ENCODE measurements at places on chromosomes 5 and 9.
A peak's percentile ranks its signal among the peaks of the same experiment; 100 is the strongest.

DNA sequence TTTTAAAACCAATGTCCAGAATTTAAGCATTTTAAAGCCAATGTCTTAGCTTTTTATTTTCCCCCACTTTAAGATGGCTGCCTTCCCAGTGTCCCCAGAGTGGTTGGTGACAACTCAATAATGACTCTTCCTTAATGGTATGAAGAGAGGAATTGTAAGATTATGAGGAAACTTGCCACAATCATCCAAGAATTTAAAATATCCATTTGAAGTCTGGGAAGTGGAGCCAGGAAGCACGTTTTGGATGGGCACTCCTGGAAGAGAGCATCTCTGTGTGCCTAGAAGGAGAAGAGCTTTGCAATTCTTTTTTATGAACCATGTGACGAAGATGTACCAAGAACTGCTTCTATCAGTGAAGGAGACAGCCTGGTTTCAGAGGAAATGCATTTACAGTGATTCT lies 11.3 kb upstream of the IGFBPL1 start:
- DNase-seq = no peak

GRCh38 chr9:31542384-31543055 lies 841.9 kb upstream of the ACO1 start:
- DNase-seq = no peak

GRCh38 chr9:134545215-134545542 lies 96.4 kb upstream of the COL5A1 start:
- no peak for DNase-seq

DNA sequence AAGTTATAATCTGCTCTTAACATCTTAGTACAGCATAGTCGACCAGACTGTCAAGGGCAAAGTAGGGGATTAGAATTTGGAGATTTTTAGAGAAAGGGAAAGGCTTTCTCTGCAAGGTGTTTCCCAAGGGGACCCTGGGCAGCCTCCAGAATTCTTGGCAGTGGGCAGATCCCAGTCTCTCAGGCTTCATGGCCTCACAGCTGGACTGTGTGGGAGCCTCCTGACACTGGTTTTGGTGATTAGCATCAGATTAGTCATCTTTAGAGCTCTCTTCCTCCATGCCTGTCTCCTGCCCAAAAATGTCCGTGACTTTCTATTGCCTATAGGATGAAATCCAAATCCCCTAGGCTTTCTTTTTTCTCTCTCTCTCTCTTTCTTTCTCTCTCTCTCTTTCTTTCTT lies 370.7 kb downstream of the ZSWIM6 start:
- DNase-seq = no peak

GRCh38 chr5:158511454-158511853 lies 588.3 kb downstream of the EBF1 start:
- no peak for DNase-seq

DNA sequence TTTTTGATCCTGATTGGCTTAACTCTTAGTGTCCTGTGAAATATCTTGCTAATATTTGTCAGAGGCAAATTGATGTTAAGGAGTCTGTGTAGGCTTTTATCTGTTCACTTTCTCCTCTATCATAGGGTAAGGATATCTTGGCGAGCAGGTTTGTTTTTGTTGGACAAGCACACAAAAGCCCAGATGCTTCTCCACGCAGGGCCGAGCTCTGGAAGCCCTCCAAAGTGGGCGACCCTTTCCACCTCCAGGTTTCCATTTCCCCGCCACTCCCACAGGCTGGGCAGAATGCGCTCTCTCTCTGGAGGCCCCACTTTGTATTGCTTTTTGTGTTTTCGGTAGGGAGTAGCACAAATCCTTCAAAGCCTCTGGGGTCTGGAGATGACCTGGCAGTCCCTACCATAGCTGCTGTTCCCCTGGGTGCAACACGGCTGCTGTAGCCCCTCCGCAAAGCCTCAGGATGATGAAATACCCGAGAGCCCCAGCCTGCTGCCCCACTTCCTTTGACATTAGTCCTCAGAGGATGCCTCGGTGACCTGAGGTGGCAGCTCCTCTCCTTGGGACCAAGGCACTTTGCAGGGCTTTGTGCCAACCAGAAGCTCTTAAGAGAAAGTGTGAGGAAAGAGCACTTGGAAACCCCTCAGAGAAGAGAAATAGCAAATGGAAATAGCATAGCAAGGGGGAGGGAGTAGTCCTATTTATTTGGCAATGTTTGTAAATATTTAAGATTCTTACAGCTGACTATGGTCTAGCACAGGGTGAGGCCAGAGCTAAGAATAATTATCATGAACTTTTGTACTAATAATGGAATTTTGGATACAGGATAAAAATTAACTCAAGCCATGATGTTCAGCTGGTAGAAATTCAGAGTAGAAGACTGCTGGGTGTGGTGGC lies 122.8 kb downstream of the ARHGEF28 start:
- DNase-seq = no peak

- no peak for DNase-seq
These were observed 380.2 kb downstream of the CDH10 start for GRCh38 chr5:24264547-24264946.

- no peak for DNase-seq
These were observed 41.4 kb upstream of the FAT2 start for GRCh38 chr5:151632524-151632923.

GRCh38 chr9:112670991-112671625 lies 46.8 kb downstream of the INIP start:
- DNase-seq = no peak

- no peak for DNase-seq
These were observed 43.9 kb downstream of the PAM start for GRCh38 chr5:102799017-102799416.

DNA sequence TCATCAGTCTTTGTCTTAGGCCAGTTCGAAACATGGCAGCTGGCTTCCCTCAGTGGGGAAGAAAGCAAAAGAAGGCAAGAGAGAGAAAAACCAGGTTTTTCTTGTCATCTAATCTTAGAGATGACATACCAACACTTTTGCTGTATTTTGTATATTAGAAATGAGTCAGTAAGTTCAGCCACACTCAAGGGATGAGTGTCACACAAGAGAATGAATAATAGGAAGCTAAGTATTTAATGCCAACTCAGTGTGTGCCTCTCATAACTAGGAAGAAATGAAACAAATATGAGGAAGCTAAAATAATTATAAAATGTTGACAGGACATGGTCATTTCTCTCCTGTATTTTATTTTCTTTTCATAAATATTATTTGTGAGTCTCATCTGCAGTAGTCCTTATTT lies 65.3 kb downstream of the CDH12 start:
- DNase-seq = no peak

- DNase-seq = no peak
These were observed 12.8 kb upstream of the NRARP start for GRCh38 chr9:137314561-137315560.

GRCh38 chr9:131053896-131054295 lies 42.4 kb upstream of the AIF1L start:
- no peak for DNase-seq

- peak; percentile 70 for DNase-seq
These were observed at the start of gene IQGAP2 for GRCh38 chr5:76402886-76403765. IQGAP2 (plus strand) TSS chr5:76403285; CDS start chr5:76403546, 261 bp downstream.

DNA sequence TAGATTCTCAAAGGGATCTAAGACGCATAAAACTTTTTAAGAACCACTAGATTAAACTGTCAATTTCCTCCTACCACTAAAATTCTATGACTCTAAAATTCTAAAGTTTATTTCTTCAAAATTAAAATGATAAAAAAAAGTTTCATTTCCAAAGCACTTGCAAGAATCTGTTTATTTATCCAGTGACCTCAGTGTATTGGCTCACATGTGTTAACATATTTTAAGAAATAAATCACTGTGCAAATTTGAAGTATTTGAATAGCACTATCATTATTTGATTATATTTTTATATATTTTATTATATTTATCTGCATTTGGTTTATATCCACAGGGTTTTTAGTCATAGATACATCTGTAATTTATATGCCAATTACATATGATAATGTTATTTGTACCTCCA lies 62.2 kb upstream of the SLC12A2 start:
- no peak for DNase-seq

- DNase-seq = peak; percentile 52
These were observed 44.8 kb downstream of the PARP8 start for GRCh38 chr5:50711280-50711679.

- no peak for DNase-seq
These were observed 273.0 kb downstream of the GLIS3 start for GRCh38 chr9:4026905-4027304.

- DNase-seq = no peak
These were observed 328.8 kb downstream of the GADD45G start for GRCh38 chr9:89933578-89933977.

DNA sequence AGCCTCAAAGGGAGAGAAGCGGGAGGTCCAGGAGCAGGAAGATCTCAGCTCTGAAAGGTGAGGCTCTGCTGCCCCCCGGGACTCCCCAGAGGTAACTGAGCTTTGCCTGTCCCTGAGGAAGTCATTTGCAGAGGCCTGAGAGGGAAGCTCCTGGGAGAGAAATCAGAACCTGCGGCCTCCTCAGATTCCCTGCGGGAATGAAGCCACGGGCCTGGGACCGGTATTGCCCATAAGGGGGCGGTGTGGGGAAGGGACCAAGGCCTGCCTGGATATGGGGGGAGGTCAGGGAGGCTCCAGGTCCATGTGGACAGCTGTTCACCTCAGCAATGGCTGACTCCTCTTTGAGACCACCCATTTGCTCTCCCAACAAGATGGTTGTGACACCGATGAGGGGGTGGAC lies 1.3 kb downstream of the SPATA31E1 start:
- DNase-seq = no peak

DNA sequence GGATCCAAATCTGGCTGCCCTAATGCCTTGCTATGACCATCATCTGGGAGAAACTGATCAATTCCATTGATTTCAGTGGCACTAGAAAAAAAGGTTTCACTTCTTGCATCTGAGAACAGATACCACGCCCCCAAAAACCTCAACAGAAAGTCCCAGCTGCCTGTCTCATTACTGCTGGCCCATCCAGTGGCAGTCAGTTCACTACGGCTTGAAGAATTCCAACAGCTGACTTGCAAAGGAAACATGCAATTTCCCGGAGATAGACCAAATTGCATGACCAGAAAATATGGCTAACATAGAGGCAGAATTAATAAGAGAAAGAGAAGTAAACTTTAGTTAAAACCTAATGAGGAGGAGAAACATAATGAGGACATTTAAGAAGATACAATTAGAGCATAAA lies 48.6 kb downstream of the UGCG start:
- DNase-seq = peak; percentile 17

DNA sequence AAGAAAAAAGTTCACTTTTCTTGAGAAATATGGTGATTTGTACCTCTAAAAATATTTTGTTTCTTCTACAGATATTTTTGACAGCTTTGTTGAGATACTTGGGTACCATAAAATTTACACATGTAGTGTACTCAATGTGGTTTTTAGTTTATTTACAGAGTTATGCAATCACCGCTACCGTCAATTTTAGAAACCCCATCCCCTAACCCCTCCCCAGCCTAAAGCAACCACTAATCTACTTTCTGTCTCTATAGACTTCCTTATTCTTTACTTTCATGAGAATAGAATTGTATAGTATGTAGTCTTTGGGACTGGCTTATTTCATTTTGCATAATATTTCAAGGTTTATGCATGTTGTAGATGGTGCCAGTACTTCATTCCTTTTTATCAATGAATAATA lies 45.0 kb upstream of the TDRD7 start:
- DNase-seq = no peak

GRCh38 chr5:126605525-126605924 lies 4.8 kb downstream of the PHAX start:
- no peak for DNase-seq

DNA sequence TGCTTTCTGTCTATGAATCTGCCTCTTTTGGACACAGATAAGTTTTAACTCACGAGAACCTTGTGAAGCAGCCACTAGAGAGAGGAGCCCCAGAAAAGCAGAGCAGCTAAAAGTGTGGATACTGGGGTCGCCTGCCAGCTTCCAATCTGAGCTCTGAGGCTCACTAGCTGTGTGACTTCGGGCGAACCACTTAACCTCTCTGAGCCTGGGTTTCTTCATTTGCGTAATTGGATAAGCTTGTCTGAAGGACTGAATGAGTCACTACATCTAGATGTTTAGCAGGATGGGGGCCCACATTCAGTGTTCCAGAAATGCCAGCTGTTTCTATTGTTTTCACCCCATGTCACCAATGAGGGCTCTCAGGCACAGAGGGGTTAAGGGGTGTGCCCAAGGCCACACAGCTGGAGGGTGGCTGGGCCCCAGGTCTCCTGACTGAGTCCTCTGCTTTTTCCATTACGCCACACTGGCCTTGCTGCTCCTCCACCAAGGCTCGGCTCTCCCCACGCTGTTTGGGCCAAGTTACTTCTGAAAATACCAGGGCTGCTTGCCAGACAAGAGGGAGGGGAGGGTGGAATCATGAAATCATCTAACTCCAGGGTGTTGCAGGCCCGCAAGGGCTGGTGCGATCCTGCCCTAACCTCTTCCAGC lies 36.2 kb downstream of the SH3PXD2B start:
- DNase-seq = no peak

DNA sequence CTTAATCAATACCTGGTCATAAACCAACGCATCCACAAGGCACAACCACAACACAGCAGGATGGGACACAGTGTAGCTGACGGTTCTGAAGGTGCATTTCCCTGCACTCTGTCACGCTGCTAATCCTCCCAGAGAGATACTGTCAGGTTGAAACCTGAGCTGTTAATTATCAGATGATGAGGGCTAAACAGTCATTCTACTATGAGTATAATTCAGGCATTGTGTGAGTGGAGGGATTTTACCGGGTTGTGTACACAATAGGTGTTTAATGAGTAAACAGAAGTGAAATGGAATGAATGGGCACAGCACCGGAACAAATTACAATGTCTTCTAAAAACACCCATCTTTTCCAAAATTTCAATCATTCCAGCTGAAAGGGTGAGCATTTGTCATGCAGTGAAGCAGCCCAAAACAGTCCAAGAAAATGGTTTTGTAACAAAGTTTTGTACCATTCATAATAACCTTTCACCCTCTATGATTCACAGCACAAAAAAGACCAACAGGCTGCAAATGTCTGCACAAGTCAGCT lies 71.5 kb downstream of the ABCA1 start:
- no peak for DNase-seq

DNA sequence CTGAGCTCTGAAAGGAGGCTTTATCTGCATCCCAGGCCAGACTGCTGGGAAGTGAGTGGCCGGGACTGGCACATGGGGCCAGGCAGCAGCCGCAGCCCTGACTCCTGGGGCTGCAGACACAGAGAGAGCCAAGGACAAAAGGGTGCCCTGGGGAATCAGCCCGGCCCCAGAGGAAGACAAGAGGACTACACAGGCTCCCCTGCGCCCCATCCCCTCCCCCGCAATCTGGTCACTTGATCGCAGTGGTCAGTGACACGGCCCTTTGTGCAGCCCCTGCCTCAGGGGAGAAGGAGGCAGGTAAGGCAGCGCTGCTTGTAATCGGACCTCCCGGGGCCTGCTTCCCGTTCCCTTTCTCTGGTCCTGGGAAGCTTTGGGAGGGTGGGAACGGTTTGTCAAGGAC lies 55.5 kb upstream of the FUBP3 start:
- DNase-seq = no peak

- no peak for DNase-seq
These were observed 220.6 kb downstream of the TRIM36 start for GRCh38 chr5:114948986-114949621.

All from activated CD4-positive, alpha-beta T cell treated with anti-CD3 and anti-CD28 coated beads, Interleukin-2, amount 50 U/mL, for 24 hours (primary cell).